Mesothelial cell of epicardium (in vitro differentiated cells): ENCODE measurements at places on chromosomes 1 and 21. TPM values are rescaled to one million over a fixed set of nuclear protein-coding genes. Genes with fewer than 3 reads are reported as not detected.

The LORICRIN gene
- total RNA-seq: not detected in 3 replicates

DNA sequence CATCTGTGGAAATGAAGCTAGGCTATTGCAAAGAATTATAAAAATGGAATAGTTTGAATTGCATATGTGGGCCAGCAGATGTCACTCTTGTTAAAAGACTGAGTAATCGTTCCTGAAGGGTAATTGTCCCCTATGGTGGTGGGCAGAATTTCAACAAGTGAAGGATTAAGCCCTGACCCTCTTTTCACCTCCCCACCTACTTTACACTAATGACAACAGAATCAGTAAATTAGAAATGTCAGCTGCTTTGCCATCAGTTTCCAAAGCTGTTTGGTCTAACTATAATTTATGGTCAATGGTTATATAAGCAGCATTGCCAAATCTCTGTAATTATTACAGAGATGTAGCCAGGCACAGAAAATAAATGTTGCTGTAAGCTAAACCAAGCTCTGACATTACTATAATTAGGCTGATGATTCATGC, 898.6 kb downstream of the AMY1C start:
- H3K4me3 ChIP-seq: no peak overlapping the region
- H3K27me3 ChIP-seq: no peaks in the 10 kb centered on the region
- no peak for DNase-seq
- H3K27ac ChIP-seq: no peak overlapping the region
- H3K4me1 ChIP-seq: peaks cover 7% of the 10 kb centered on the region
- no peaks in the 10 kb centered on the region for H3K36me3 ChIP-seq

DNA sequence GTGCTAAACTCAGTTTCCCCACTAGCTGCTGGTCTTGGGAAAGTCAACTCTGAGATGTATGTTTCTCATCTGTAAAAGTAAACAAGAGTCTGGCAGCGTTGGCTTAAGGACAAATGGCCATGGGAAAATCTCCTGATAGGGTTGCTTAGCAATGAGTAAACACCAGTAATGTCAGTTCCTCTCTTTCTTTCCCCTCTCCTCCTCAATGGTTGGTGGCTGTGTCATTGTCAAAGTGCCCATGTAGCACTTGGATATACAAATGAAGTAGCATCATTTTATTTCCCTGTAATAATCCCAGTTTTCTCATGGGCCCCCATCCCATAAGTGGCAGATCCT, 2.2 kb upstream of the FYB2 start:
- H3K27me3 ChIP-seq: peaks cover 5% of the 10 kb centered on the region
- no peak overlapping the region for H3K27ac ChIP-seq
- no peak for DNase-seq
- H3K4me1 ChIP-seq: peaks cover 37% of the 10 kb centered on the region

DNA sequence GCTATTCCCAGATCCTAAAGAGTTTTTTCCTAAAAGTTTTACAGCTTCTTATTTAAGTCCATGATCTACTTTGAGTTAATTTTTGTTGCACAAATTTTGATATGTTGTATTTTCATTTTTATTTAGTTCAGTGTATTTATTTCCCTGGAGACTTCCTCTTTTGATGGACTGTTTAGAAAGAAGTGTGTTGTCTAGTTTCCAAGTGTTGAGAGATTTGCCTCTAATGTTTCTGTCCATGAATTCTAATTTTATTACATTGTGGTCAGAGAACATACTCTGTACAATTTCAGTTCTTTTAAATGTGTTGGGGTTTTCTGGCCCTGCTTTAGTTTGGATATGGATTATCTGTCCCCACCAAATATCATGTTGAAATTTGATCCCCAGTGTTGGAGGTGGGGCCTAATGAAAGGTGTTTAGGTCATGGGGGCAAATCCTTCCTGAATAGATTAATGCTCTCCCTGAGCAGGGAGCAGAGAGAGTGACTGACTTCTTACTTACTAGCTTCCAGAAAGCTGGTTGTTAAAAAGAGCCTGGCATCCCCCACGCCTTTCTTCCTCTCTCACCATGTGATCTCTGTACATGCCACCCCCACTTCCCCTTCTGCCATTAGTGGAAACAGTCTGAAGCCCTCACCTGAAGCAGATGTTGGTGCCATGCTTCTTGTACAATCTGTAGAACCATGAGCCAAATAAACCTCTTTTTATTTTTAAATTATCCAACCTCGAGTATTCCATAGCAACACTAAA, 4.6 kb downstream of the CHD1L start:
- H3K36me3 ChIP-seq: no peaks in the 10 kb centered on the region
- H3K27me3 ChIP-seq: no peaks in the 10 kb centered on the region
- H3K4me1 ChIP-seq: peaks cover 33% of the 10 kb centered on the region
- peak overlapping the region; percentile 76 for H3K27ac ChIP-seq
- no peak for DNase-seq
